ENCODE measurements at places on chromosomes 3 and 15.

- no peak for DNase-seq
Measured at GRCh38 chr15:74046275-74046674, 36.1 kb downstream of the GOLGA6A start.

DNA sequence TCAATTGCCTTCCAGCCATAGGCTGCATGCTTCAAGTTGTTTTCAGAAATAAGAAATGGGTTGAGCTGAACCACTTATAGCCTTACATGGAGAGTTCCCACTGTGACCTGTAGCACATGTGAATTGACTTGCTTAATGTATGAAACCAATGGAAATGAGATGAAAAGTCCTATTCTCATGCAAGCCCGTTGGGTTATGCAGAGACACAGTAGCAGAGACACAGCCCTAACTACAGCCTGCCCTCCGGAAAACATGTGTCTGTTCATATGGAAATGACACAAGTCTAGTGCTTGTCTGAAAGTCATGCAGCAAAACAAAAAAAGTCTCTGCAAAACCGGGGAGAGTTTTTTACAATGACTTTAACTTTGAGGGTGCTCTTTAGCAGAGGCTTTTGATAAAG lies 14.5 kb downstream of the HIGD2B start:
- no peak for DNase-seq

DNA sequence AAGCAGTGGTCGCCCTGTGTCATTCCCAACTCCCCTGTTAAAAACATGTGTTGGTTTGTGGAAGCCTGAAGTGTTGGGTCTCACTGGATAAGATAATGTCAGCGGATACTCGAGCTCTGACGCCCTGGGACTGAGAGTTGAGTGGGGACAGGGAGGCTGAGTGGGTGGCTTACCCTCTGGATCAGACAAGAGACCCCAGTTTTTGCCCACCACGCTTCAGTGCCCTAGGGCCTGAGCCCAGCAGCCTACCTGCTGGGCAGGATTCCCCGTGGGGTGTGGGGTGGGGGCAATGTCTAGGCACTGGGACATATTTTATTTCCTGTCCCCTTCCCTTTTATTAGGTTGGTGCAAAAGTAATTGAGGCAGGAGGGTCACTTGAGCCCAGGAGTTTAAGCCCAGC lies 75.0 kb downstream of the SMAD6 start:
- DNase-seq: no peak

DNA sequence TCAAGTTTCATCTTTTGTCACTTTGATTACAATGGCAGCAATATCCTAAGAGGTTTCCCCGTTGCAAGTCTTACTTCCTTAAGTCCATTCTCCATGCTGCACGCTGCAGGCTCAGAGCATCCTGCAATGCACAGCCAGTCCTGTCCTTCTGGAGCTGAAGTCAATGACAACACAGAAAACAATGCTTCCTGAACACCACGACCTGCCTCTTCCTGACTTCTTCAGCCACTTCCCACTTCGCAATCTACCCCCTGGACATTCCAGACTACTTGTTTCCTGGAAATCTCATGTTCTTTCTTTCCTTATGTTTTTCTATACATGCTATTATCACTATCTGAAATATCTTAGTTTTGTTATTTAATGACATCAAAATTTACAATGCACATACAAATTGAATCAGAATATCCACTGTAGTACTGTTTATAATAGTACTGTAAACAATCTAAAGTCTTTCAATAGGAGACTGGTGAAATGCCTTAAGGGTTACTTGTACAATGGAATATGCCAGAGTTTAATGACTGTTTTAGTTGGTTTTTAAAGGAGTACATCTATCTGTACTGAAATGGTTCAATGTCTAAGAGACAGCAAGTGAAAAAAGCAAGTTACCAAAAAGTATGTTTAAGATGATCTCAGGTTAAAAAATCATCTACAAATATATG lies 113.7 kb upstream of the PRTG start:
- DNase-seq: no peak

DNA sequence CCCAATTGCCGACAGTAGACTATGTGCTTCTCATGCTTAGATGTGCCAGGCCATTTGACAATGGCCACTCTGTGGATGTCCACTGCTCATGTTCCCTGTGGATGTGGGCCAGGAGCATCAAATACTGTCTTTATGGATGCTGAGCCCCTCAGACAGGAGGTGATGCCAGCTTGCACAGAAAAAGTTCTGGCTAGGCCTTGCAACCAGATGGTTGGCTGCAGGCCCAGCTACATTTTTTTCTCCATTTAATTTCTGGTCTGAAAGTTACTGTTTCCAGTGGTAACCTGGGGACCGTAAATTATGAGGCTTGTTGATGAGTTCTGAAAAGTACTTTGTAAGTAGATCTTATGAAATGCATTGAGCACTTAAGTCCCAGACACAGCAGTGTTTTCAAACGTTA lies 228.5 kb downstream of the CHL1 start:
- no peak for DNase-seq

DNA sequence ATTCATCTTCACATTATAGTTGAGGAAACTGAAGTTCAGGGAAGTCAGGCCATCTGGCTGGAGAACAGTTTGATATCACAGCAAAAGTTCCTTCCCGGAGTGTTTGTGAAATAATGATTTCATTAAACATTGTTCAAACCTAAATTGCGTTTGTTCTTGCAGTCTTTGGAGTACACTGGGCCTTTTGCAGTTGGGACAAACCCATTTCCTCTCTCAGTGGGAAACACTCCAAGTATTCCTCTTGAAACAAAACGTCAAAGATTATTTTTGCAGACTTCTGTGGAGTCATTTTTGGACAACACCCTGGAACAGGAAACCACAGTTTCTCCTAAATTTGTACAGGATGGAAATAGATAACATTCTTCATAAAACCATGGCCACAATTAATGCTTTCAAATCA lies 287.5 kb downstream of the PTPRG start:
- no peak for DNase-seq

All from CD4-positive, alpha-beta T cell treated with Interleukin-21 for 1 hour (primary cell).